ENCODE measurements at places on chromosomes 3 and 15.
A peak's percentile ranks its signal among the peaks of the same experiment; 100 is the strongest.

- no peak for DNase-seq
These were observed 244.1 kb upstream of the TBL1XR1 start for GRCh38 chr3:177441276-177441812.

- no peak for DNase-seq
These were observed 24.5 kb upstream of the PLCL2 start for GRCh38 chr3:16860234-16860633.

DNA sequence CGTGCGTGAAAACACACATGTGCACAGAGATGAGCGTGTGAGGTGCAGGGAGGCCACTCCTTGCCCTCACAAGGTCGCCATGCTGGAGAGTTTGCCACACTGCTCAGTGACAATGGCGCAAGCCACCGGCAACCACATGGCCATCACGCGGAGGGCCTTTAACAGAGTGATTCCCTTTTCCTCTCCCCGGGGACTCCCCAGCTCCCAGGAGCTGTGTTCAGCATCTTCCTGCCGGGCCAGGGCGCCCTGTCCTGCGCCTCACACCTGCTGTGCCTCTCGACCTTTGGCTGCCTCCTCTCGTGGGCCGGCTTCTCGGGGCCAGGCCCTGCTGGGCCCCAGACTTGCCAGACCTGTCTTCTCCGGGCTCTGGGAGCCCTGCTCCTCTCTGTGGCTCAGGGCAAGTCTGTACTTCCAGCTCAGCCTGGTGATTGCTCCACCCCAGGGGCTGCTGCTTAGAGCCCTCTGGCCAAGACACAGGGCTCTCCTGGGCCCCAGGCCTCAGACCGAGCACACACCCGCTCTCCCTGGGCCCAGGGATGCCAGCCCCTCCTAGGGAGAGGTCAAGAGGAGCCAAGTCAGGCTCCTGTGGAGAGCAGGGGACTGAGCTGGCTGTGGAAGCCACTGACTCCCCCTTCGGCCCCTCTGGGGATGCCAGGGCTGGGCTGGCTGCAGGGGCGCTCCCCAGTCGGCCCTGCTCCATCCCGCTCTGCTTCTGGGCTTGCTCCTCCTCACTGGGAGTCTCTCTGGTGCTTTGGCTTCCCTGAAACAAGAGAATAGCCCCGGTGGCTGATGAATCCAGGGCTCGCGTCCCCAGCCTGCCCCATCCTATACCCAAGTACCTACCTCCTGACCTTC, 5.6 kb downstream of the CCDC9B start:
- DNase-seq = no peak

DNA sequence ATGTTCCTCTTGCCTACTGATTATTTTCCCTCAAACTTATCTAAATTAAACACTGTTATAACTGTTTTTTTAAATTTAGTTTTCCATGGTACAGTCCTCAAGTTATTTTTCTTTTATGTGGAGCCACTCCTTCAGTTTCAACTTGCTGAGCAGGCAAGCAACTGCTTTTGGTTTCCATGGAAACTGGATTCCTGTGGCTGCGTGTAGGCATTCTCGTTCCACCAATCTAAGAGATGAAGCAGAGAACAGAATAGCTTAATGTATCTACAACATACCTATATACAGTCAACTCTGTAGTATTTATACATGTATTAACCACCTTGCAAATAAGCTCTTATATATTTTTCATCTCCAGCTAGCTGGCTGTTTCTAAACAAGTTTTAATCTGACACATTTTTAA, 25.8 kb upstream of the ANXA2 start:
- peak; percentile 29 for DNase-seq

- no peak for DNase-seq
These were observed 5.1 kb upstream of the ZSCAN2 start for GRCh38 chr15:84595660-84596059.

GRCh38 chr15:50275908-50276307, 10.4 kb upstream of the HDC start:
- no peak for DNase-seq

GRCh38 chr15:51776952-51777569, 25.7 kb downstream of the TMOD2 start:
- peak; percentile 88 for DNase-seq

- no peak for DNase-seq
These were observed 157.2 kb downstream of the XXYLT1 start for GRCh38 chr3:195113536-195114425.

GRCh38 chr3:89107461-89108290, at the start of gene EPHA3:
EPHA3 (plus strand) TSS chr3:89107621; CDS start chr3:89107749, 128 bp downstream.
- DNase-seq = peak; percentile 42

DNA sequence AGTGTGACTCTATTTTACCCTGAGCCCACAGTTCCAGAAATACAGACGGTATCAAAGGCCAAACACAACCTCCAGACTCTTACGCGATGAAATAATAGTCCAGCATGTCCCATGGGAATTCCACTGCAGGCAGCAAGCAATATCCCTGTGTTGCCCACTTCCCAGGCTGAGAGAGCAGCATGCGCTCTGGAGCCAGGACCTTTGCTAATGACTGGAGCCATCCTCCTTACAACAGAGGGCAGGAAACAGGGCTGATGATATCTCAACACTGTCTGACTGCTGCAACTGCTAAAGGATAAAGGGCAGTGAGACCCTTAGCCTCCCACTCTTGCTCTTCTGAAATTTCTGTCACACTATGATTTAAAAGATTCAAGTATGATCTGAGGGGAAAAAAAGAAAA, 34.8 kb downstream of the MCF2L2 start:
- no peak for DNase-seq

GRCh38 chr15:66761726-66762595, 59.9 kb downstream of the SMAD6 start:
- DNase-seq = no peak

DNA sequence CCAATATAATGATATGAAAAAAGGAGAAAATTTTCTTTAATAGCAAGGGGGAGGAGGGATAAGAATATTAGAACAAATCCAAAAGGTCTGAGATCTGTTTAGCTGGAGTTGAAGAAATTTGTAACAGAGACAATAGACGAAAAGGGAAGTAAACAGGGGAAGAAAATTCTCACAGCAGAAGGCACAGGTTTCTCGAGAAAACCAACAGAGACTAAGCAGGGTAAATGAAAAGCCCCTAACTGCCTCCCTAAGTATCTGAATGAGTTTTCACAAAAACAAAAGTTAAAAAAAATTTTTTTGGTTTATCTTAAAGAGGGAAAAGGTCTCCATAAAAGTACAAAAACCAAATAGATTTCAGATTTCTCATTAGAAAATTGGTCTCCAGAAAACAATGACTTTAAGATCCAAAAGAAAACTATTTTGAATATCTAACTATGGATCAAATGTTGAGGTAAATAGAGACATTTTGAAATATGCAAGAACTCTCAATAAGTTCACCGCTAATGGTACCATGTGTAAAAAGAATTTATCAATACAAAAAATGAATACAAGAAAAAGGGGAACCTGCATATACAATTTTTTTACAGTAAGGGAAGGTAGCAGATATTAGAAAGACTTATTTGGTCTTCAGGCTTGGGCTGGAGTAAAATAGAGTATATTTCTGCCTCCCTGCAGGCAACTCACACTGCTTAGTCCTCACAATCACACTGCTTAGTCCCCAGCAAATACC, 23.9 kb upstream of the NEK10 start:
- no peak for DNase-seq

DNA sequence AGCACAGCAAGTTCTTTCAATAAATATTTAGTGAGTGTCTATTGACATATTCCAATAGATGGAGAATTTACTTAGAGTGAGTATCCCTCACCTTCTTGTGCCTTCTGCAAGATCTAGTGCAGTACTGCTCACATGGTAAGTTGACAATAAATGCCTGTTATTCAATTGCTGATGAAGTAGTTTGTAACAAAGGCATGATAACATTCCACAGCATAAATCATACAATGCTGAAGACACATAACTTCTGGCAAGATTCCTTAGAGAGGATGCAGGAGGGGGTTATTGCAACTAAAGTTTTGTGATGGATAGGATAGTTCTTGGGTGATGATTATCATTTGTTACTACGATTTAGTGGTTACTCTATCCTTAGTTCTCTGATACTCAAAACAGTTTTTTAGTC, 112.2 kb upstream of the RBMS3 start:
- no peak for DNase-seq

- peak; percentile 14 for DNase-seq
These were observed 410.5 kb upstream of the CADM2 start for GRCh38 chr3:84547971-84548970.

DNA sequence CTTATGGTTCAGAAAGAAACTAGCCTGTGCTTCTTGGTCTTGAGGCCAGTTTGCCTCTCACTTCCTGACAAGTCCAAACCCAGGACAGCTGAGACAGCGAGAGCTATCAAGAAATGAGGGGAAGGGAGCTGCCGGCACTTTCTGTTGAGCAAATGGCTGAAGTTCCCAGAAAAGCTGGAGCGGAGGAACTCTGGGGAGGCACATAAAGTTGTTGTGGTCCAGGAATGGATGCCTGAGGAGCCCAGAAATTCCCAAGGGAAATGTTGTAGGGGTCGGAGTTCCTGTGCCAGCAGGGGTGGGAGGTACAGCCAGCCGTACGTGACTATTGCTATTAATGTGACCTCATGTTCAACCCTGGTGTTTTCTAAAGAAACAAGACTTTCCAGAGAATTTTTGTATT, 98.8 kb upstream of the TNFAIP8L3 start:
- DNase-seq = no peak

- no peak for DNase-seq
These were observed 159.5 kb downstream of the PLCH1 start for GRCh38 chr3:155585384-155585783.

- DNase-seq = no peak
These were observed 93.2 kb downstream of the FILIP1L start for GRCh38 chr3:100020876-100021644.

- DNase-seq = no peak
These were observed 6.5 kb upstream of the USP3 start for GRCh38 chr15:63497642-63498467.

DNA sequence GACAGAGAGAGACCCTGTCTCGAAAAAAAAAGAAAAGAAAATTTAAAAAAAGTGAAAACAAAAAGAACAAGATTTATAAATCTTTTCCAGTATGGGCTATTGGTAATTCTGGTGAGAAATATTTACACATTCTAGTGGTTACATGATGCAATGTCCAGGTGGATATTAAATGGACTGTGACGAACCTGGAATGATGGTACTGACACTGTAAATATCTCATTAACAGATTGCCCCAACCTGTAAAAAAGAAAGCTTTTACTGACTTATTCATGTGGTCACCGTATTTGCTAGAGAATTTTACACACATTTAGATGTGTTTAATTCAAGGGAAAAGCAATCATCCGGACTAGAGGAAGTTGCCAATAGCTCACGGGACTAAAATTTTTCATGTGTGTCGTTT, 162.1 kb upstream of the LRIG1 start:
- DNase-seq = no peak

GRCh38 chr3:172513488-172513887, 9.7 kb downstream of the TNFSF10 start:
- DNase-seq = no peak

GRCh38 chr3:72972706-72973030, 23.9 kb upstream of the PPP4R2 start:
- no peak for DNase-seq

DNA sequence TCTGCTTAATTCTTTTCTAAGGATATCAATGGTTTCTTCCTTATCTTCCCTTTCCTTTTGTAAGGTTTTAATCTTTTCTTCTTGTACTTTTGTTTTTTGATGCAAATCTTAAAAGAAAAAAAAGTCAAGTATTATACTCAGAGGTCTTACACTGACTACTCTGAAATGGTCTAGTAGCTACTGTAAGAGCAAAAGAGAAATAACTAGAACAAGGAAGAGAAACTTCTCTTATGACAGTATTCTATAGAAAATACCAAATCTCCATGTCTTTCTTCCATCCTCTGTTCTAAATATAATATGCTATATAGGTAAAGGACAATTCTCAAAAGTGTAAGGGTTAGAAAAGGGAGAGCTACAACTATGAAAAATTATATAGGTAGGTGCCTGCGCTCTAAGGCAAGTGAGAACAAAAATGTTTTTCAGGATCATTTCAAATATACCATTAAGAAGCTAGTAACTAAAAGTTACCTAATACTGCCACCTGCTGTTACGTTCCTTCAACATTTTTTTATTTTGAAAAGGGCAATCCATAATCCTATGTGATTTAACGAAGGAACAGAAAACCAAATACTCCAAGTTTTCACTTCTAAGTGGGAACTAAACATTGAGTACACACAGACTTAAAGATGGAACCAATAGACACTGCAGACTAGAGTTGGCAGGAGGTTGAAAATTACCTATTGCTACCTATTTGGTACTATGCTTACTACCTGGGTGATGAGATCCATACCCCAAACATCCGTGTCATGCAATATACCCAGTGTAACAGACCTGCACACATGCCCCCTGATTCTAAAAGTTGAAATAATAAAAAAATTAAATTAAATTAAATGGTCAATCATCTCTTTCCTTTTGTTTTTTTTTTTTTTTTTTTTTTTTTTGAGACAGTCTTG, 36.7 kb downstream of the CIP2A start:
- peak; percentile 9 for DNase-seq

DNA sequence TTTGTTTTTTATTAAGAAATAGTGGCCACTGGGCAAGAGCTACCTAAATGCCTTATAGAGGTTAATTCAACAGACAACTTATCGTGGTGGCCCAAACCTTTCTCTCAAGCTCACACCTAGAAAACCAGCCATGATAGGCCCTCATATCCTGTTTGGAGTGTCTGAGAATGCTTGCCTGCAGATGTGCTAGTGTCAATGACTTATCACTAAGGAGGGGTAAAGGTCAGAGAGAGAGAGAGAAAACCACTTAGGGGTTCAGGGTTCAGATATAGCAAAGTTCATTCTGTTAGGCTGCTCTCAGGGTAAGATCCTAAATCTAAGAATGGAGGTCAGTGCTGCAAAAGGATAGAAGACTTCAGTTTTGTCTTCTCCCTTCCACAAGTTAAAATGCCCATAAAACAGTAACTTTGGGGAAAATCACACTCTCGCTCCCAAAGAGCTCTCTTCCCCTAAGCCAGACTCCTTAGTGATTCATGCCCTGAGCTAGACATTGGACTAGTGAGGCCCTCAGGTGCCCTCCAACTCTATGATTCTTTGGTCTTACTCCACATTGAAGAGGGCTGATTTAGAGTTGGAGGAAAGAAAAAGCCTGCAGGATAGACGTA, 30.3 kb upstream of the B3GNT5 start:
- no peak for DNase-seq

DNA sequence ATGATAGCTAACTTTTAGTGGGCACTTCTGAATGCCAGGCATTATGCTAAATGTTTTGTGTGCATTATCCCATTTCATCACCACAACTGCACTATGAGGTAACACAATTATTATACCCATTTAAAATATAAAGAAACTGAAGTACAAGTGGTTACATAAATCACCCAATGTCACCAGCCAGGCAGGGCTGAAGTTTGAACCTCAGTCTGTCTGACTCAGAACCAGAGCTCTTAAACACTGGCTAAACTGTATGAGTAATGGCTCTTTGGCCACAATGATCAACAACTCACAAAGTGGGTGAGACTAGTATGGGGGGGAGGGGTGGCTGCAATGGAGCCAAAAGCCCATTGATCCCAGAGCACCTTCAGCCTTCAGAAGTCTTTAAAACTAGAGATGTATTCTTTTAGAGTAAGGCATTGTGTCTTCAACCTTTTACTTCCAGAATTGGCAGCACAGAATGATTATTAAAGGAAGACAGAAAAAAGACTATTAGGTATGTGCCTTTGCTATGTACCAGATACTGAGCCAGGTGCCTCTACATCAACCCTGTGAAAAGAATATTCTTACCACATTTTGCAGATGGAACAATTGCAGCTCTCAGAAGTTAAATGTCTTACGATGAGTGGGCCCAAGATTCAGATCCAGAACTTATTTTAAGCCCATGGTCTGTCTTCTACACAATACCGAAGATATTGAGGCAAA, 166.9 kb downstream of the UACA start:
- peak; percentile 75 for DNase-seq

All from A549 (cell line).